Skeletal muscle tissue (tissue), 5 donors: ENCODE measurements at places on chromosomes 13 and 19. TPM values are rescaled to one million over a fixed set of nuclear protein-coding genes. Genes with fewer than 3 reads are reported as not detected.

Gene STARD13
- total RNA-seq: 30.3 TPM

Gene MBD3L2
- total RNA-seq: not detected

Gene CFD
- 33.4 TPM for total RNA-seq

Gene KRTDAP
- total RNA-seq: not detected

Gene IRGC
- total RNA-seq: not detected

Gene NXNL1
- total RNA-seq: not detected

Gene C13orf42
- total RNA-seq: not detected

Gene TMEM255B
- 2.6 TPM for total RNA-seq

Gene KLHL1
- not detected for total RNA-seq

Gene PLA2G4C
- total RNA-seq: 33.9 TPM

Gene MRPL57
- total RNA-seq: 12.0 TPM

Gene YJEFN3
- total RNA-seq: 0.52 TPM

Gene KLK3
- not detected for total RNA-seq
